Fibroblast of the aortic adventitia (primary cell): ENCODE measurements at places on chromosomes 13 and 19. TPM values are rescaled to one million over a fixed set of nuclear protein-coding genes. Genes with fewer than 3 reads are reported as not detected.

Gene FGF21
- total RNA-seq: not detected in 2 replicates

Gene CKM
- total RNA-seq: not detected in 2 replicates

Gene APOE
- 1.6 and 309 TPM in 2 replicates for total RNA-seq

Gene GPR12
- 0.41 TPM in 1 of 2 replicates, not detected in the other for total RNA-seq

Gene DNAAF3
- total RNA-seq: 0.33 and 1.5 TPM in 2 replicates
